ENCODE measurements at places on chromosomes 7 and 10. TPM values are rescaled to one million over a fixed set of nuclear protein-coding genes. Genes with fewer than 3 reads are reported as not detected.

ENTPD1 gene
- 10.6 TPM for total RNA-seq

PTF1A gene
- not detected for total RNA-seq

TMEM236 gene
- under 0.01 TPM for total RNA-seq

ACSL5 gene
- total RNA-seq, result 8.0 TPM

NPSR1 gene
- total RNA-seq, result not detected

KEL gene
- not detected for total RNA-seq

GJD4 gene
- under 0.01 TPM for total RNA-seq

GPR158 gene
- total RNA-seq, result under 0.01 TPM

DNAAF5 gene
- 22.4 TPM for total RNA-seq

ELFN1 gene
- total RNA-seq, result 12.7 TPM

CC2D2B gene
- 0.36 TPM for total RNA-seq

SLC29A3 gene
- 3.8 TPM for total RNA-seq

ZPBP gene
- not detected for total RNA-seq

HMX3 gene
- total RNA-seq, result not detected

OR2A7 gene
- 1.1 TPM for total RNA-seq

CYP3A4 gene
- total RNA-seq, result not detected

TRIM4 gene
- total RNA-seq, result 29.5 TPM

PHYHIPL gene
- not detected for total RNA-seq

HOXA6 gene
- 5.0 TPM for total RNA-seq

FAM25C gene
- not detected for total RNA-seq

PNLIPRP1 gene
- total RNA-seq, result not detected

KNDC1 gene
- total RNA-seq, result under 0.01 TPM

DDIT4 gene
- 522 TPM for total RNA-seq

AS3MT gene
- total RNA-seq, result 6.2 TPM

TAS2R5 gene
- 1.8 TPM for total RNA-seq

SRRM3 gene
- total RNA-seq, result 0.36 TPM

ACTL6B gene
- not detected for total RNA-seq

EVX1 gene
- total RNA-seq, result not detected

MXI1 gene
- 39.5 TPM for total RNA-seq

UCN3 gene
- total RNA-seq, result not detected

PTN gene
- 33.3 TPM for total RNA-seq

GRID2IP gene
- total RNA-seq, result not detected

BICC1 gene
- total RNA-seq, result 254 TPM

ZP3 gene
- total RNA-seq, result 3.5 TPM

MLXIPL gene
- total RNA-seq, result 0.29 TPM

HDAC9 gene
- 21.7 TPM for total RNA-seq

SYT15B gene
- under 0.01 TPM for total RNA-seq

POLD2 gene
- 69.2 TPM for total RNA-seq

PGAM2 gene
- 0.36 TPM for total RNA-seq

CLRN3 gene
- total RNA-seq, result not detected

STEAP4 gene
- 5.4 TPM for total RNA-seq

MEOX2 gene
- 3.8 TPM for total RNA-seq

PIP gene
- total RNA-seq, result not detected

ADCY1 gene
- 0.59 TPM for total RNA-seq

CALD1 gene
- 1,123 TPM for total RNA-seq

LIPK gene
- total RNA-seq, result not detected

FAM131B gene
- 1.2 TPM for total RNA-seq
